ENCODE measurements at places on chromosomes 3 and 15.

- DNase-seq: no peak
Measured at GRCh38 chr3:39869890-39870289, 60.5 kb downstream of the MYRIP start.

- DNase-seq: no peak
Measured at GRCh38 chr3:11245827-11246662, 26.2 kb upstream of the ATG7 start.

- no peak for DNase-seq
Measured at GRCh38 chr3:21654241-21654640, 96.8 kb downstream of the ZNF385D start.

GRCh38 chr3:127717357-127718244 is 44.8 kb downstream of the ABTB1 start:
- DNase-seq: no peak

DNA sequence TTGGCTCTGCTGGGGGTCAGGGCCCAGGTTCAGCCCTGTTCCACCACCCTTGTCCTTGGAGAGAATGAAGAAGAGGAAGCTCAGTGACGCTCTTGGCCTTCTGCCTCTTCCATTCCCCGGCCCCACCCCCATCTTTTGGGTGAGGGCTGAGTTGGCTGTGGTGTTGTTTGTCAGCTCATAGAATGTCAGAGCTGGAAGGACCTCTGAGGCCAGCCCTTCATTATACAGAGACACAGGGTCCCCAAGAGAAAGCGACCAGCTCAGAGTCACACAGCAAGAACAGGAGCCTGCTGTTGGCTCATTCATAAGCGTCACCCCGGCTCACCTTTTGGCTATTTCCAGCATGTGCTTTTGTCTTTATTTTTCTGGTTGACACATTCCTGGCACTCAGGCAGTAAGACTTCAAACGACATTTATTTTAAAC is 68.2 kb downstream of the AAGAB start:
- DNase-seq: no peak

- no peak for DNase-seq
Measured at GRCh38 chr15:42287931-42288330, 14.7 kb upstream of the TMEM87A start.

- no peak for DNase-seq
Measured at GRCh38 chr3:129747992-129748391, 141.5 kb upstream of the PLXND1 start.

- no peak for DNase-seq
Measured at GRCh38 chr3:10351013-10351735, 30.3 kb upstream of the SEC13 start.

DNA sequence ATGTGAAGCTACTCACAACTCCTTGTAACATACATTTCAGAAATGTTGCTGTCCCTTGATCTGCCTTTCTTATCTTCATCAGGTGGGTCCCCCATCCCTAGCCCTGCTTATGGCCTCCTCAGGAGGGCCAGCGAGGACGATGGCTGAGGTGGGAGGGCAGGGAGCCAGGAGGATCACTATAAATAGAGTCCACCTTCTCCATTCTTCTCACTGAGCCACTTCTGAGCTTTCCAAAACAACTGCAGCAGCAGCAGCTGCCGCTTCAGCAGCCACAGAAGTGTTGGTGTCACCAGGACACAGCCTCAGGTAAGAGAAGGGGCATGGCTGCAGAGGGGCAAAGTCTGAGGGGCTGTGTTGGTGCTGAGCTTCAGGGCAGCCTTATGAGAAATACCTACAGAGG is 53.5 kb downstream of the ANAPC13 start:
- DNase-seq: no peak

DNA sequence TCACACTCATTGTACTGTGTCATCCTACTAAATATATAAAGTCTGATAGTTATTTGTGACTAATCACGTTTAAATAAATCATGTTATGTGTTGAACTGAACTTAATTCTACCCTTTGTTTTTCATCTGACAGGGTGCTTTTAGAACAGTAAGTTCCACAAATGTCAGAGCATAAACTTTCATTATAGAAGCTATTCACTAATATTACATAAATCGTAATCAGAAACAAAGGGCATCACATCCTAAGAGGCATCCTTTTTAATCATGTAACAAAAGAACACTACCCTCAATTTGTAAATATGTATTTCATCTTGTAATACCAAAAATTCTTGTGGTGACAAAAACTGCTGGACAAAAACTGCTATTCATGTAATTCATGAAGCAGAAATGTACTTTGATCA is 50.8 kb downstream of the KCNH8 start:
- no peak for DNase-seq

DNA sequence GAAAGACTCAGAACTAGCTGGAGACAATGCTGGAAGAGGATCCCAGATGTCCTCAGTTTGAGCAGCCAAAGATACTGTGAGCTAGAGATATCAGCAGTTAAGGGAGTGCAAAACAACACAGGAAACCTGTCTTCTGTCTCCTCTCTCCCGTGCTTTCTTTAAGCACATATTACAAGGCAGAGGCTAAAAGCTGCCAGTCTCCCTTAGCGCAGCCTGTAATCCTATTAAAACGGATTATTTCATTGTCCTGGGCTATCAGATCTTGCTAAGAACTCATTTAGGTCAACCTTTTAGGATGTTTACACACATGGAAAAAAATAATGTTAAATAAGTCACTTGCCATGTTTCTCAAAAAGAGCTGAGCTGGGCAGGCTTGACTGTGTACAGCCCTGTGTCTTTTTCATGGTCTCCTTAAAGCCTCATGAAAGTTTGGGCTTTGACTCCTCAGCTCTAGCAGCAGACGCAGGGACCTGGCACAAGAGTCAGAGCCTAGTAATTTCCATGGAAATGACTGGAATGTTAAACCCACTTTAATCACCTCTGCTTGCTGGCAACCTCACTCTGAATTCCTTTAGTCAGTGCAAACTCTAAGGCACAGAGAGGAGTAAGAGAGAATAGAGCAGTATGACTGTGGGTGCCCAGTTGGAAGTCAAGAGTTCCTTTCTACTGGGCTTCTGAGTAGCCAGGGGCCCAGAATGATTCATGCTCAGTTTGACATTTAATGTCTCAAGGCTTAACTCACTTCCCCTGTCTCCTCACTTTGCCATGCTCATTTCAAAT is 491.9 kb downstream of the NTRK3 start:
- no peak for DNase-seq

- DNase-seq: no peak
Measured at GRCh38 chr15:85120351-85121113, 138.9 kb downstream of the PDE8A start.

GRCh38 chr3:33919312-33920120 is 121.1 kb downstream of the PDCD6IP start:
- no peak for DNase-seq

All from activated CD8-positive, alpha-beta memory T cell treated with anti-CD3 and anti-CD28 coated beads for 1 hour (primary cell).